ENCODE measurements at places on chromosomes 6 and 20.

DNA sequence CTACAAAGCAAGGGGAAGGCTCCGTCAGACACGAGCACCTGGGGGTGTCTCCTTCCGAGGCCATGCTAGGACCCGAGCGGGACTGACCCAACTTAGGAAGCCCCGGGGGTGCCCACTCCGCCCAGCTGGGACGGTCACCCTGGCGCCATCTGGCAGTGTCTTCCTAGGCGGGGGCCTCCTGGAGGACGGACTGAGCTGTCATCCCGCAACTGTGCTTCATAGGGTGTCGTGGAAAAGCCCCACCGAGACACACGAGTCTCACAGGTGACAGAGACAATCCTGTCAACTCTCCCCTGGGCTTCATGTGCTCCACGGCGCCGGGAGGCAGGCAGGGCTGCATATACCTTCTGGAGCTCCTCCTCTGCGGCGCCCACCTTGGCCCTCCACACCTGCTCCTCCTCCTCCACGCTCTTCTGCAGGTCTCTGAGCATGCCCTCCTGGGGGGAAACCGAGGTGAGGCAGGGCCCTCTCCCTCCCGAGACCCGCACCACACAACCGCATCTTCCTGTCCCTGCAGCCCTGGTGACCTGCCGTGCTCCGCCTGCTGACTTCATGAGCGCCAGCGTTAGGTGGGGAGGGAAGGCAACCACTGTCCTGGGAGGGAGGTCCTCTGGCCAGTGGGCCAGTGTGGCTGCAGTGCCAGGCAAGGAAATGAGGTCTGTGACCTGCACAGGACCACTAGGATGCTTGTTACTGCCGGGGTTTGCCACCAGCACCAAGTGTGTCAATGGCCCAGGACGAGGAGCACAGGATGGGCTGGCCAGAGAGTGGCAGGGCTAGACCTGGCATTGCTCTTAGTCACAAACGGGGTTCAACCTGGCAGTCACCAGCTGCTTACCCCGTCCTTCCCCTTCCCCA lies 50.7 kb downstream of the DSTN start:
- no peak for DNase-seq

- DNase-seq, result no peak
Measured at GRCh38 chr20:5718896-5719595, 31.2 kb upstream of the SHLD1 start.

DNA sequence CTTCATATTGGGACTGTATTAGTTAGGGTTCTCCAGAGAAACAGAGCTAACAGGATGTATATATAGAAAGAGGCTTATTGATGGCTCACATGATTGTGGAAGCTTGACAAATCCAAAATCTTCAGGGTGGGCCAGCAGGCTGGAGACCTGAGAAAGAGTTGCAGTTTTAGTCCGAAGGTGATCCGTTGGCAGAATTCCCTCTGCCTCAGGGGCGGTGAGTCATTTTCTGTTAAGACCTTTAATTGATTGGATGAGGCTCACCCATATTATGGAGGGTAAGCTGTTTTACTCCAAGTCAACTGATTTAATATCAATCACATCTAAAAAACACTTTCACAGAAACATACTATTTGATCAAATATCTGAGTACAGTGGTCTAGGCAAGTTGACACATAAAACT lies 113.6 kb downstream of the FLRT3 start:
- no peak for DNase-seq

- no peak for DNase-seq
Measured at GRCh38 chr6:42429042-42429585, 22.6 kb downstream of the TRERF1 start.

- no peak for DNase-seq
Measured at GRCh38 chr20:51036827-51037531, 14.1 kb upstream of the KCNG1 start.

DNA sequence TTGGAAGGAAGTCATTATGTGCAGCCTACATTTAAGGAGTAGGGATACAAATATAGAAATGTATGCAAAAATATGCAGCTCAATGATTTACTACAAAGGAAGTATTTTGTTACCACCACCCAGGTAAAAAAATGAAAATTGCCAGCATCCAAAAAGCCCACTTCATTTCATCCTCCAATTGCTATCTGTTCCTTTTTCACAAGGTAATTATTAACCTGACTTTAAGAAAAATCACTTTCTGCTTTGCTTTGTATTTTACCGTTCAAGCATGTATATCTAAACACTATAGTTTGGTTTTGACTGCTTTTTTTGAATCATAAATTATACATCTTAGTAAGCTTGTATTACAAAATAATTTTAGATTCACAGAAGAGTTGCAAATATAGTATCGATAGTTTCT lies 768.5 kb upstream of the GJE1 start:
- DNase-seq, result no peak

- DNase-seq, result no peak
Measured at GRCh38 chr6:110287462-110288341, 70.4 kb downstream of the METTL24 start.

GRCh38 chr6:24493945-24494820 lies 586 bp upstream of the ALDH5A1 start:
- no peak for DNase-seq
